ENCODE measurements at places on chromosomes 7 and 10.

GRCh38 chr10:115171392-115171960 lies 78.3 kb downstream of the ATRNL1 start:
- DNase-seq = no peak

GRCh38 chr10:78515873-78516153 lies 482.1 kb downstream of the RPS24 start:
- DNase-seq = no peak

DNA sequence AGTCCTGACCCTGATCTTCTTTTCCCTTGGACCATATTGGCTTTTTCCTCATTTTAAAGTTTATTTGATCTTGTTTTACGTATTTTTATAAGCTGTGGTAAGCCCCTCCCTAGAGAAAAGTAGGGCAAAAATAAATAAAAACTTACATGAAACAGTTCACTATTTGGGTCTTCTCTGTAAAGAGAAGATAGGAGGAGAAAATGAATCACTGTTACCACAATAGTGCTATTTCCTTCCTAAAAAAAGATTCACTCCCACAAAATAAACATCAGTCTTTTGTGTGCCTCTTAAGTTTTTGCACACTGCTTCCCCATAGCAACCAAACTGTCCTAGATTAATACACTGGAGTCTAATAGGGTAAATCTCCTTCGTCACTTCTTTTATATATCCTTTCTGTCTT lies 1.4 kb upstream of the SVIL start:
- no peak for DNase-seq

DNA sequence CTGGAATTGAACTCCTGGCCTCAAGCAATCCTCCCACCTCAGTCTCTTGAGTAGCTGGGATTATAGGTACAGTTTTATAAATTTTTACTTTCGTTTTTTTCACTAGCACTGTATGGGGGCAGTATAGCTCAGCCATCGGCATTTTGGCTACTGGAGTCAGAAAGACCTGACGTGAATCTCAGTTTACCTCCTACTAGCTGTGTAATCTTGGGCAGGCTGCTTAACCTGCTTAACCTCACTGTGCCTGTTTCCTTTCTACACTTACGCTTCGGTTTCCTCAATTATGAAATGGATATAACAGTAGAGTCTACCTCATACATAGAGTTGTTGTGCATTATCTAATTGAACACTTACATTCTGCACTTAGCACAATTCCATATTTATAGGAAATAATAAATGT lies 16.7 kb downstream of the STN1 start:
- no peak for DNase-seq

DNA sequence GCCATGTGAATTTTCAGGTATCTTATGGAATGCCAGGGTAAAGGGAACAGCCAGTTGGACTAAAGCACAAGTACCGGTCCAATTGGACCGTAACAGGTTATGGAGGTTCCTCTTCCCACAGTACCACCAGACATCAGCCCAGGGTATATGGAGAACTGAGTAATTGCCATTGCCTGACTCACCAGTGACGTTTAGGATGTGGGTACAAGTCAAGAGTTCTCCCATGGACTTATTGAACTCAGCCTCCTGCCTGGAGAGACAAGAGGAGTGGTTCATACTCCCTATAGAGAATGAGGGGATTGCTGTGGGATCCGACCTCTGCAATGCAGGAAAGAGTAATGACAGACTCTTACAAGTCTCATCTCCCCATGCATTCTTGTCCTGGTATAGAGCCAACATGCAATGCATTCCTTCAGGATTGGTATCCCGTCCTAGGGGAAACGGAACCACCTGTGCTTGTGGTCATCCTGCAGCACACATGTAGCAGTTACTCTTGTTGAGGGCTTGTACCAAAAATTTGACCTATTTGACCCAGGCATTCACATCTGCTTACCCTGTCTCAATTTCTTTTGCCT lies 30.7 kb upstream of the ELOVL3 start:
- no peak for DNase-seq

GRCh38 chr7:30561389-30561788 lies 33.3 kb upstream of the GARS1 start:
- DNase-seq = no peak

DNA sequence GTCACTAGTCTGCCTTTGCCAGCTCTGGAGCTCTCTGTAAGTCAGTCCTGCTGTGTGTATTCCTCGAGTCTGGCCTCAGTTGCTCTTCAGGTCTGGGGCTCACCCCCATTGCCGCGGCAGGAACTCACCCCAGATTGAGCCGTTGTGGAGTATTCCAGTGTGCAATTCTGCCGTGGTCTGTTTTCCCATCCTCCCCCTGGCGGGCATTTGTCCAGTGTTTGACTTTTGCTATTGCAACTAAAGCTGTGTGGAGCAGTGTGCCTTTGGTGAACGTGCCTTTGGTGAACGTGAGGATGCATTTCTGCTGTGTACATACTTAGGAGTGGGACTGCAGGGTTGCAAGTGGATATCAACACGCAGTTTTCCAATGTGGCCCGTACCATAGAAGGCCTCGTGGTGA lies 134.5 kb downstream of the FAM53B start:
- DNase-seq = no peak

DNA sequence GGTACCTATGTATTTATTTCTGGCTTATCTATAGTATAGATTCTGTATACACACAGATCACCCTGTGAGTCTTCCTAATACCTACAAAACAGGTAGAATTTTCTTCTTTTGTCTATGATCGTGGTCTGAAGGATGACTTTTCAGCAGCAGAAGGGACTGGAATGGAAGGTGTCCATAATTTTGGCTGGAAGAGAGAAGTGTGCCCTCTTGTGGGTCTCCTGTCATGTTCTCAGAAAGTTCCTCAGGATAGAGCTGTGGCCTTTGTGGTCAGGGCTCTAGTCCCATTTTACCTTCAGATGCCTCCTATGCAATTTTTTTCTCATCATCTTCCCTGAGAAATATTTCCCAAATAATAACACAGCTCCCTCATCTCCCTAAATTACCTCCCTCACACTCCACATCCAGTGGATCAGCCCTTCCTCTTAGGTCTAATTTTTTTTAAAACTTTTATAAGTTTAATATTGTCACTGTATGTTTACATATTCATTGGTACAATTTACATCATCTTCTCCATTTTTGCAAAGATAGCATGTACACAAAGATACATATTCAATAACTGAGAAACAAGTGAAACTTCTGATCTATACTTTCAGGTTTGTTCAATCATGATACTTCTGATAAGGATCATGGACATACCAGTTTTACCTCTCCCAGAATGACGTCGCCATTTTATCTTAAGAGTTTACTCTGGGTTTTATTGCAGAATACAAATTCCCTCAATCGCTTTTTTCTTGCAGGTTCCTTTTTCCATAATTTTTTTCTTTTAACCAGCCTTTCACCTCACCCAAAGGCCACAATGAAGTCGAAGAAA lies 112.7 kb downstream of the REEP3 start:
- no peak for DNase-seq

DNA sequence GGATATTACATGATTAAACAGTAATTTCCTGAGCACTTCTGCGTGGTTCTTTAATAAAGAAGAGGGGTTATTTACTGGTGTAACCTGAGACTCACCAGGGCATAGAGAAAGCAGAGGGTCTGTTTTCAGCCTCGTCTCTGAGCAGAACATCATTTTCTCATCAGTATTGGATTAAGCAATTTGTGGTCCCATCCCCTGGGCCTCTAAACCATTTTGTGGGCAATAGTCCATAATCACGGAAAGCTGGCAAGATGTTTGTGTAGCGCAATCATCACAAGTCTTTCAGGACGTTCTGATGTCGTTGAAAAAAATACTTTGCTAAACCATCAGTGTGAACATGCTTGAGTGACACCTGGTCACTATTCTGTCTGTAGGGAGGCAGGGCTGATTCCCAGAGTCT lies 37.1 kb upstream of the SEC61G start:
- DNase-seq = no peak

DNA sequence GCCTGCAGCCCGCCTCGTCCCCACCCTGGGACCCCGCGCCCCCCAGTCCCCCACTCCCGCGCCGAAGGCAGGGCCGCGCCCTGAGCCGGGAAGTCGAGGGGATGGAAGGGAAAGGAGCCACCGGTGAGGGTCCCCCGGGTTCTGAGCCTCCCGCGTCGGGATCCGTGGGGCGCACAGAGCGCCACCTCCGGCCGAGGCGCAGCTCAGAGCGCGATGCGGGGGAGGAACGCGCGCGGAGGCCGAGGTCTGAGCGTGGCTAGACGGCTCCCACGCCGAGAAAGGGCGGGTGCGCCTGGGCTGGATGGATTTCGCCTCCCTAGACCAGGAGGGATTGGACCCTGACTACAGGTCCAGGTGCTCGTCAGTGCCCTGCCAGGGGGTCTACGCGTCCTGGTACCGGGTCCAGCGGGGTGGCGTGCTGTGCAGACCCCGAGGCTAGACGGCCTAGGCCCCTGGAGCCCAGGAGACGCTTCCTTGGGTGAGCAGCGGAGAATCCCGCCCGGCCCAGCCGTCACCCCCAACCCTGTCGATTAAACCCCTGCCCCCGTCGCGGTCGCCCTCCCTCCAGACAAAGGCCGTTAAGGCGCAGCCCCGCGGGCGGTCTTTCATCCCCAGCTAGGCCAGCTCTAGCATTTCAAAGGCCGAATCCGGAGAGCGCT lies 986 bp upstream of the PDGFA start:
- DNase-seq = no peak

DNA sequence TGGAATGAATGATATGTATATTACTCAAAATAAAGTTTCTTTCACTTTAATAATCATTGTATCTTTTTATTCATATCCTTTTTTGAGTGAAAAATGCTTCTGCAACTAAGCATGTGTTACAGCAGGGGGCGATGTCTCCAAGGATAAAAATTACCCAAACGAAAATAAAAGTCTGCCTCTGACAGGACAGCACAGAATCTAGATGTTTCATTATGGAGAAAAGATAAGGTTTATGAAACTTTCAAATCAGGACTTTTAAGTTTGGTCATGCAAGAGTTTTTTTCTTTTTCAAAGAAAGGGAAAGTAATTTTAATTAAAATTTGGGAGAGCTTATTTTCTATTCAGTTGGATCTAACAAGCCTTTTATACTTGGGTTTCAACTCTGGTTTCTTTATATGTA lies 48.4 kb downstream of the TES start:
- DNase-seq = peak; percentile 9

DNA sequence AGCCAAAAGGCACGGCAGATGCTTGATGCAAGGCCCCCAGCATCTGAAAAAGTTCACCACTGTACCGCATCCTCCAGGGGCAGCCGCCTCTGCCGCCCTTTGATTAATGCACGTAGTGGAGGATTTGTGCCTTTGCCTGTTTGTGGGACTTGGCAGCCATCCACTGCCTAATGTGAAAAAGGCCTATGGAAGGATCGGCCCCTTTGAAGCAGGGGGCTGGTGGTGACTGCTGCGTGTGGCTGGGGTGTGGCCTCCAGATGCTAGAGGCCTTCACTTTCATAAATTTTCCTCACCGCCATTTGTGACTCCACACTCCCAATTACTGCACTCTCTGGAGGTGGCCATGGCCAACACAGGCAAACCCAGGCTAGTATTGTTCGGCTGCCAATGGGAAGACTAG lies 226.0 kb downstream of the BMPER start:
- no peak for DNase-seq

GRCh38 chr10:129537151-129537550 lies 70.1 kb downstream of the MGMT start:
- no peak for DNase-seq

GRCh38 chr7:81190997-81191768 lies 272.3 kb upstream of the SEMA3C start:
- no peak for DNase-seq

GRCh38 chr10:3020881-3021280 lies 46.5 kb upstream of the PFKP start:
- DNase-seq = no peak

DNA sequence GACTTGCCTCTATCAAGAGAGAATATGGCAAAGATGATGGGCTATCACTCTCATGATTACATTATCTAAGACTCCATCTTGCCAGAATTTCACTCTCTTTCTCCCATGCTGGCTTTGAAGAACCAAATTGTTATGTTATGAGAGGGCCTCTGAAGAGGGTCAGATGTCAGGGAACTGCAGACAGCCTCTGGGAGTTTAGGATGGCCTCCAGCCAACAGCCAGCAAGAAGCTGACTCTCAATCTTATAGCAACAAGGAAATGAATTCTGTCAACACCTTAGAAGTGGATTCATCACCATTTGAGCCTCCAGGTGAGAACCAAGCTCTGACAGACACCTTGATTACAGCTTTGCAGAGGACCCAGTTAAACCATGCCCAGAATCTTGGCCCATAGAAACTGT lies 33.6 kb downstream of the ZNF22 start:
- no peak for DNase-seq

DNA sequence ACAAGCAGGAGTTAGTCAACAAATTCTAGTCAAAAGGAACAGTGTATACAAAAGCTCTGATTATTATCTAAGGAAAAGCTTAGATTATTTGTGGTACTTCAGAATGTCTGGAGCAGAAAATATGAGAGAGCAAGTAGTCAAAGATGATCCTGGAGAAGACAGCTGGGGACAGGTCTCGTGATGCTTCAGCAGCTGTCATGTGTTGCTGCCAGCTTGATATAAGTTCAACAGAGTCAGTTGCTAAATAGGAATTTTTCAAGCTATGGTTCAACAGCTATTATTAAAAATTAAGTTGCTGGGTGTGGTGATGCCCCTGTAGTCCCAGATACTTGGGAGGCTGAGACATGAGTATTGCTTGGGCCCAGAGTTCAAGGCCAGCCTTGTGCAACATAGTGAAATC lies 240.0 kb upstream of the RHOBTB1 start:
- no peak for DNase-seq

Data from GM18507 (cell line).